Left ventricle myocardium superior (tissue), 1 donor: ENCODE measurements at places on chromosomes 11 and 22. TPM values are rescaled to one million over a fixed set of nuclear protein-coding genes. Genes with fewer than 3 reads are reported as not detected.

DNA sequence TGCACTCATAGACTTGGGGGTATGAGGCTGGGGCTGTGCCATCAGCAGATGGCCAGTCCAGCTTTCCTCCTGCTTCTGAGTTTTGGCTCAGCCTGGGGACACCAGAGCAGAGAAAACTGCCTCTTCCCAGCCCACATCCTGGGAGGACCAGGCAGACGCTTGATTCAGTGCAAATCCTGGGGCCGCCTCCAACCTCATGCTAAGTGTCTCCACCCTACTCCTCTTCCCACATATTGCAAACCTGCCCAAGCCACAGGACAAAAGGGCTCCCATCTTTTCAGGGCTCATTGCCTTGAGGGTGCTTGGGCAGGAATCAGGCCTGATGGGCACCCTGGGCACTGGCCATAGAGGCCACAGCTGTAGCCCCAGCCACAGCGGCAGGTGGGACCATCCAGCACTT is 79.7 kb upstream of the SHANK2 start:
- no peak for DNase-seq

PLCB3 gene
- 12.0 TPM for total RNA-seq

DNA sequence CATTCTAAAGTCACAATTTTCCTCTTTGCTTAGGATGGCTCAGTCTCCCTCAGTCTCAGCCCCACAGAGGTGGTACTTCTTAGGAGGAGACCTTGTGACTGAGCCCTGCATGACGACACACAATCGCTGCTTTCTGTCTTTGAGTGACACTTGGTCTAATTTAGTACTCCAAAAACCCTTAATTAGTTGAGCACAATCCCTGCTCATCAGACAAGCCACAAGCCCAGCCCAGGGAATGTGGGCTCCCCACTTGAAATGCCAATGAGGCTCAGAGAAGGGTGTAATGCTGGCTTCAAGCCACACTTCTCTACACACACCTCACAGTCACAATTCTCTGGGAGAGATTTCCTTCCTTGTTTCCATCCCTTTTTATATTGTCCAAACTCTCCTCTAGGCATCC is 101.8 kb downstream of the FEZ1 start:
- no peak for DNase-seq

LIF gene
- total RNA-seq, result 0.64 TPM

OR52H1 gene
- not detected for total RNA-seq

DAGLA gene
- total RNA-seq, result 5.5 TPM

FBXO3 gene
- total RNA-seq, result 53.3 TPM

OTOG gene
- total RNA-seq, result not detected

GRCh38 chr22:20272700-20273099 is 4.6 kb upstream of the RTN4R start:
- DNase-seq, result no peak

- DNase-seq, result no peak
These were observed 61.1 kb downstream of the CYB5R2 start for GRCh38 chr11:7612056-7612660.

GRCh38 chr11:16909359-16910035 is 104.7 kb downstream of the PLEKHA7 start:
- DNase-seq, result no peak

DNA sequence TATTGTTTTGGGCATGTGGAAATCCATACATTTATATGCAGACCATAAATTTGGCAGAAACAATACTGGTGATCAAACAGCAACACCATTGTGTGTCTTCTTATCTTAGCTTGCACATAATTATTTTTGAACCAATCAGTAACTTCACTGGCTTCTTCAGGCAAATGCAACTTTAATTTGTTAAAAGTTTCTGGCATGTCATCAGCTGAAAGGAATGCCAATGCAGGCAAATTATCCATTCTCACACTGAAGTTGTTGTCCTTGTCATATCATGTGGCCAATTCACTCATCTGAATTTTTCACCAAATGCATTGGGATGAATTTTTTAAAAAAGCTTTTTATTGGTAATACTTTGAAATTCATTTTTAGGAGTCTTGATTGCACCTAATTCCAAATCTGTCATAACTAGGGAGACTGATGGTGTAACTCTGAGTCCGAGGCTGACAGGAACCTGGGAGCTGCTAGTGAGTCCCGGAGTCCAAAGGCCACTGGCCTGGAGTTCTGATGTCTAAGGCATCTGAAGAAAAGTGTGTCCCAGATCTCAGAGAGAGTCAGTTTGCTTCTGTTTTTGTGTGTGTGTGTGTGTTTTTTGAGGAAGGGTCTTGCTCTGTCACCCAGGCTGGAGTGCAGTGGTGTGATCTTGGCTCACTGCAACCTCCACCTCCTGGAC is 17.4 kb upstream of the OR10V1 start:
- DNase-seq, result no peak

DNA sequence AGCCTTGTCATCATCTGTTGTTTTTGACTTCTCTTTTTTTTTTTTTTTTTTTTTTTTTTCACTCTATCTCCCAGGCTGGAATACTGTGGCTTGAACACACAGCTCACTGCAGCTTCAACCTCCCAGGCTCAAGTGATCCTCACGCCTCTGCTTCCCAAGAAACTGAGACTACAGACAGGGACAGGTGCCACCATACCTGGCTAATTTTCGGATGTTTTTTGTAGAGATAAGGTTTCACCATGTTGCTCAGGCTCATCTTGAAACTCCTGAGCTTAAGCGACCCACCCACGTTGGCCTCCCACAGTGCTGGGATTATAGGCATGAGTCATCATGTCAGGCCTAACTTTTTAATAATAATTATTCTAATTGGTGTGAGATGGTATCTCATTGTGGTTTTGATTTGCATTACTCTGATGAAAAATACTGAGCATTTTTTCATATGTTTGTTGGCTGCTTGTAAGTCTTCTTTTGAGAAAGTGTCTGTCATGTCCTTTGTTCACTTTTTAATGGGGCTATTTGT is 51.3 kb upstream of the OR9G4 start:
- DNase-seq, result no peak

KDM4E gene
- total RNA-seq, result not detected

- DNase-seq, result no peak
These were observed 5.3 kb downstream of the SERPIND1 start for GRCh38 chr22:20779014-20779817.

DNA sequence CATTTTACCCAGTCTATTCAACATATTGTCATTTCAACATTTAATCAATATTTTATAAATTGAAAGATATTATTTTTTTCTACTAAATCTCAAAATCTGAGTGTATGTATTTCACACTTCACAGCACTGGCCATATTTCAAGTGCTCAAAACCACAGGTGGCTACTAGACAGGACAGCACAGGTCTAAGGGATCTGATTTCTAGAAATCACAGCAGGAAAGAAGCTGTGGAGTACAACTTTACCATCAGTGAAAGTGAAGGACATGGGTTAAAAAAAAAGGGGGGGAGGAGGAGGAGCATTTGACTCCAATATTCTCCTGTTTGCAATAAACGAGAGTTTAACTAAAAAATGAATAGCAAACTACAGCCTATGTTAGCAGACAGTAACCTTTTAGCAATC is 4.5 kb downstream of the PRDM10 start:
- DNase-seq, result no peak

DNA sequence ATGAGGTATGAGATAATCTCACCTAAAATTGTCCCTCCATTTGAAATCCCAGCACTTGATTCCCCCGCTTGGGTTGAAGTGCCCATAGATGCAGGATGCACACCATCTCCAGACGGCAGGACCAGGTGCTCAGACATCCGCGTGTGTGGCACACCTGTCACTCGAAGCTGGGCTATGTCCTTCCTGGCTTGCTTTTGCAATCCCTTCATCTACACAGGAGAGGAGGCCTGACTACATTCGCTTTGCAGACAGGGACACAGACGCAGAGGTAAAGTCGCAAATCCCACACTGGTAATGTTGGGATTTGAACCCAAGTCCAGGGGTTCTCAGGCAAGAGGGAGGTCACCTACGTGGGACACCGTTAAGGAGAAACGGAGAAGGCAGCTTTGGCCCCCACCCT is 7.2 kb upstream of the CYTH4 start:
- DNase-seq, result peak; percentile 6

GRCh38 chr22:46074771-46075551 is 75.4 kb upstream of the PPARA start:
- peak; percentile 35 for DNase-seq

SULT4A1 gene
- 0.45 TPM for total RNA-seq

GRCh38 chr22:20025401-20026203 is 4.7 kb downstream of the TANGO2 start:
- peak; percentile 17 for DNase-seq

DNA sequence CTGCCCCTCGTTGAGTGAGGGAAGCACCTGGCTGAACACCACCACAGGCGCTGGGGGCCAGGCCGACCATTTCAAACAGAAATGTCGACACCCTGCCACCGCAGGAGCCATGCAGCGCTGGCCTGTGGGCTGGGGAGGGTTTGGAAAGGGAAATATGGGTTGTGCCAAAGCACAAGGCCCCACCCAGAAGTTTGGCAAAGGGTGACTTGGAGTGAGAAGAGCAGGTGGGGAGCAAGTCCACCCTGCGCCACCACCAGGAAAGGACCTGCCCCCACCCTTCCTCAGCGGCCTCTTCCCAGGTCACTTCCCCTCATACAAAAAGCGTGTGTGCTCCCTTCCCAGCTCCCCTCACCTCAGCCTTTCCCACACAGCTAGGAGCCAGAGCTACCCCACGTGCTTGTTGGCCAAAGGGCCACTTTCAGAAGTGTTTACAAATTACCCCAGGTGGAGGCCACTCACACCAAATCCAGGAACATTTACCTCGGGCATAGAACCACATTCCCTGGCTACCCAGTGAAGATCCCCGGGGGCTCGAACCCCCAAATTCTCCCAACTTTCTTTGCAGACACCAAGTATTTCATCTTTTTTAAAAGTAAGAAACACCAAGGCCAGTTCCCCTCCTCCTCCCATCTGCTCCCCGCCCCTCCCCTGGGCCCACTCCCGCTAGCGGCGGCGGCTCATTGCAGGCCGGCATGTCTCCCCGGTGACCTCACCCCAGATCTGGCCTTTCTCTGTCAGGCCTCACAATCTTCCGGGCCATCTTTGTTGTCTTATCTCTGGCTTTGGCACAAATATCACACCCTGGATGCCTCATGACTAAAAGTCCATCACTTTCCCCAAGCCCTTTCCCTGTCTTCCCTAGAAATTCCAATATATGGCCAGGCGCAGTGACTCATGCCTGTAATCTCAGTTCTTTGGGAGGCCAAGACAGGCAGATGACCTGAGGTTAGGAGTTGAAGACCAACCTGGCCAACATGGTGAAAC is 20.5 kb upstream of the SCGB1A1 start:
- peak; percentile 71 for DNase-seq

DNA sequence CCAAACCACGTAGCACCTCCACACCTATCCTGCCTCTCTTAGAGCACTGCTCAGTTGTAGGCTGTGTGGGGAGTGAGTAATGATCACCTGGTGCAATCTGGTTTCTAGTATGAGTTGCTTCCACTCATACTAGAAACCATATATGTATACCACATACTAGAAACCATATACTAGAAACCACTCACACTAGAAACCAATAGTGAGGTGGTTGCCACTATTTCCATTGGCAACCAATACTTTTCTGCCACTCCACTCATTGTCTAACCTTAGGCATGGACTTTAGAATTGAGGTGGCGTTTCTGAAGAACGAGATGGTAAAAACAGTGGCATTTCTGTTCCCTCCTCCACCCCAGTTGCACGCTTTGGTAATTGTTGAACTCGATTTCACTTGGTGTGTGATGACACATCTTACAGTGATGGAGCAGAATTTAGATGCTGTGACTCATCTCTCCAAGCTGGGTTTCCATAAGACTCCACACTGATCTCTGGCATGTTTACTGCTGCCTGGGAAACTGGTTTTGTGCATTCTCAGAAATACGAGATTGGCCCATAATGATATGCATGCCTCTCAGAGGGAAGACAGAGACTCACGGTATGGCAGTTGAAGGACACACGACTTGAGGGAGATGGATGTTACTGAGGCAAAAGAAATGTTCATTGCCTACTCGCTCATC is 82.9 kb downstream of the KIRREL3 start:
- DNase-seq, result no peak

DNA sequence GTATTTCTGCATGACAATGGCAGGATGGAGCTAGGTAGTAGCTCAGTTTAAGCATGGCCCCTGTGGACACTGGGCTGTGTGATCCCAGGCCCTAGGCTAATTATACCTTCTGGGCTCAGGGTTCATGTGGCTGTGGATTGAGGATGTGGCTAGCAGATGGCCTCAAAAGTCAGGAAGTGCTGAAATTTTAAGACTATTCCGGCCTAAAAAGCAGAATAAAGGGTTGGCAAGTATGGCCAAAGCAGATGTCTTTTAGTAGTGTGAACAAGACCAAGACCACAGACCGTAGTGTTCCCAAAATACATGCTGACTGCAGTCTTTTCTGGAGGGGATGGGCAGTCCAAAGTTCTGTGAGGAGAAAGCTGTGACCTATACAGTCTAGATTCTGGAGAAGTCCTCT is 115.7 kb upstream of the RAG2 start:
- DNase-seq, result no peak

DNA sequence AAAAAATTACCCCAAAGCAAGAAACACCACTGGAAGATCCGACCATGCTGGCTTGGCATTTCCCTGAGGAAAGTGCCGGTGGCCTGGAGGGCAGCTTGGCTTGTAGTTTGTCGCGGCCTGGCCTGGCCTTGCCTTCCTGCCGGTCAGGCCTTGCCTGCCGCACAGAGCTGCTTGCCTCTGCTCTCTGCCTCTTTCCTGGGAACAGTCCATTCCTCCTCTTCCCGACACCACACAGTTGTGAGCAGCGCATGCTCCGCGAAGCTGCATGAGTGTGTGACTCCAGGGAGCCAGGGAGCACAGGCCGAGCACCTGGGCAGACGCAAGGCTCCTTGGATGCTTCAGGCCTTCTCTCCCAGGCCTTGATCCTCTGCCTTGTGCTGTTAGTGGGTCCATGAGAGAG is 19.8 kb downstream of the CTTN start:
- DNase-seq, result no peak

DNA sequence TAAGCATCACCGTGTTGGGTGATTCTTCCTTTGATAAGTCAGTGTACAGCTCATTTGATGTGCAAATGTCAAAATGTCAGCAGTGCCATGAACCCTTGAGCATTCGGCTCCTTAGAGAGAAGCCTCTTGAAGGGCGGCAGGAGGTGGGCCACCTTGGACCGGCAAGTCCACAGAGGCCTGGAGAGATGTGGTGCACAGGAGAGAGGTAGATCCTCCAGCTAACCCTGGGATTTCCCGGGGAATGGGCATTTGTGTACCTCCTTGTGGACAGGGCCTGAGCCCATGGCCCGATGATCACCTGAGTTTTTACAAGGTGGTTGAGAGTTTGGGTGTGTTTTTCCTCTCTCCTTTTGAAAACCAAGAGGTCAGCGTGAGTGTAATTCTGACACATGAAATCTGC is 133.2 kb upstream of the RCN1 start:
- no peak for DNase-seq

EXPH5 gene
- total RNA-seq, result 2.4 TPM

DNA sequence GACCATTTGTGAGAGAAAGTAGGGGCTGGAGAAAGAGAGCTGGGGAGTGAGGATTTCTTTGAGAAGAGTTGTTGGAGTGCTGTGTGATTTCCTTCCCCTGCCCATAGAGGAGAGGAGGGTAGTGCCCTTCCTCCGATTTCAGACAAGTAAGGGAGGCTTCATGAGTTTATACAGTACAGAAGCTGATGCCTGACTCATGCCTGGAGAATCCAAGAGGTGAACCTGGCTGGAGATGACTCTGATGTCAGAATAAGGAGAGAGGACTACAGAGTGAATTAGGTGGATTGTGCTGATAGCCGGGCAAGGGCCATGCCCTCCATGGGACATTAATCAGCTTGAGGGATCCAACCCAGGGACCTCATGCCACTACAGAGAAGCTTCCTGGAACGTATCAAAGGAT is 91.6 kb downstream of the FAR1 start:
- DNase-seq, result no peak
